ENCODE measurements at places on chromosomes 1 and 21. TPM values are rescaled to one million over a fixed set of nuclear protein-coding genes. Genes with fewer than 3 reads are reported as not detected.

GRCh38 chr21:36908260-36908908 is 58.1 kb downstream of the HLCS start:
- DNase-seq: no peak

Gene RCSD1
- polyA plus RNA-seq: 19.9 TPM

Gene GUCA2B
- not detected for polyA plus RNA-seq

GRCh38 chr1:115651391-115651790 is 9.6 kb downstream of the VANGL1 start:
- DNase-seq: no peak

GRCh38 chr1:76125473-76126219 is 51.1 kb downstream of the ST6GALNAC3 start:
- no peak for DNase-seq

Measured in right lung (tissue), 10 donors.